ENCODE measurements at places on chromosomes 1 and 21.

DNA sequence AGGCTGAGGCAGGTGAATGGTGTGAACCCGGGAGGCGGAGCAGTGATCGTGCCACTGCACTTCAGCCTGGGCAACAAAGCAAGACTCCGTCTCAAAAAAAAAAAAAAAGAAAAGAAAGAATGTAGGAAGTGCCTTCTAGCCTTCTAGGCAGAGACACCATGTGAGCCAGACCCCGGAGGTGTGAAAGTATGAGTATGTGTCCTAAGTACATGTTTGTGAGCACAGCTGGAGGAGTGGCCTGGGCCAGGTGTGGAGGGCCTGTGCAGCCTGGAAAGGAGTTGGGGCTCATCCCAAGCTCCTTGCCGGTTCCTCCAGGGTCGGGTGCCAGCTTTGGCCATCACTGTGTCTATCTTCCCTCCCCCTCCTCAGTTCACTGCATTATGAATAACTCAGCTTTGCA lies 13.0 kb downstream of the SOX13 start:
- H3K36me3 ChIP-seq: no peaks in the 10 kb centered on the region
- H3K27ac ChIP-seq: no peak overlapping the region
- H3K4me1 ChIP-seq: no peaks in the 10 kb centered on the region
- no peak overlapping the region for H3K4me3 ChIP-seq

- H3K4me1 ChIP-seq: no peaks in the 10 kb centered on the region
- no peaks in the 10 kb centered on the region for H3K27me3 ChIP-seq
- H3K36me3 ChIP-seq: no peaks in the 10 kb centered on the region
- H3K27ac ChIP-seq: no peak overlapping the region
Observed at GRCh38 chr1:37021502-37021901, 12.8 kb downstream of the GRIK3 start.

DNA sequence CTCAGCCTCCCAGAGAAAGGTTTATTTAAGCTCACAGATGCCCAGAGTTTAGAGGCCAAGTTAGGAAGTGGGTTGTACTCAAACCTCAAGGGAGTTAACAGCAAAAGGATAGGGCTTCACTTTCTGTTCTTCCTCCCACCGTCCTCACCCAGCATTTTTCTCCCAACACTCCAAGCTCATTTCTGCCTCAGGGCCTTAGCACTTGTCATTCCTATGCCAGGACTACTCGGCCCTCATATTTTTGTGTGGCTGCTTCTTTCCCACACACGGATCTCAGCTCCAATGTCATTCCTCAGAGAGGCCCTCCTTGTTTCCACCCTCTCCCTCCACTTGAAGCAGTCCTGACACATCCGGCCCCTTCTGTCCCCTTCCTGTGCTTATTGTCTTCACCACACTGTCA lies 12.9 kb downstream of the FAM43B start:
- H3K27ac ChIP-seq: no peak overlapping the region
- no peak overlapping the region for H3K4me3 ChIP-seq
- DNase-seq: no peak
- H3K27me3 ChIP-seq: peaks cover 54% of the 10 kb centered on the region
- H3K4me1 ChIP-seq: no peaks in the 10 kb centered on the region
- H3K36me3 ChIP-seq: no peaks in the 10 kb centered on the region

DNA sequence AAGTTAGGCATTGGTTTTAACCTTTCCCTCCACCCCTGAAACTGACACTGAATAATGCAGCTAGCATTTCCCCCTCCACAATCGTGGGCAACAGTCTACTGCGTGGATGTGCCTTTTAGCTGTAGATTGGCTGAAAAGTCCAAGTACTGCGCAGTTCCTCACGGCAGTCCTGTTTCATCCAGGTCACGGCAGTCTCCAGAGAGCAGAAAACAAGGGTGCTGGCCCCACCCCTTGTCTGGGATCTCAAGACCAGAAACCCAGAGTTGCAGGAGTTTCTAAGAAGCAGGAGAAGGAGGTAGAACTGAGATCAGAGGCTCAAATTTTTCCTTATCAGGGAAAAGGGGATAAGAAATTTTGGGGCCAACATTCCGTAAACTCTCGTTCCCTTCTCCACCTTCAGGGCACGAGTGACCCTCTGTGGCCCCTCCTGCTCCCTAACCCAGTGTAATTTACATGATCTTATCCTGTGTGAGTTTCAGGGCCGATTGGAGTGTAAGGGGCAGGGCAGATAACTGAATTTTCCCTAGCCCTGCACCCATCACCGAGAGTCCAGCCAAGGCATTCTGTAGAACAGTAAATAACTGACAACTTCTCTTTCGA lies 25.9 kb upstream of the PLA2G2C start:
- peaks cover 21% of the 10 kb centered on the region for H3K4me1 ChIP-seq
- no peak overlapping the region for H3K27ac ChIP-seq
- no peak for DNase-seq
- H3K4me3 ChIP-seq: no peak overlapping the region
- no peaks in the 10 kb centered on the region for H3K36me3 ChIP-seq
- H3K27me3 ChIP-seq: peaks cover 14% of the 10 kb centered on the region

DNA sequence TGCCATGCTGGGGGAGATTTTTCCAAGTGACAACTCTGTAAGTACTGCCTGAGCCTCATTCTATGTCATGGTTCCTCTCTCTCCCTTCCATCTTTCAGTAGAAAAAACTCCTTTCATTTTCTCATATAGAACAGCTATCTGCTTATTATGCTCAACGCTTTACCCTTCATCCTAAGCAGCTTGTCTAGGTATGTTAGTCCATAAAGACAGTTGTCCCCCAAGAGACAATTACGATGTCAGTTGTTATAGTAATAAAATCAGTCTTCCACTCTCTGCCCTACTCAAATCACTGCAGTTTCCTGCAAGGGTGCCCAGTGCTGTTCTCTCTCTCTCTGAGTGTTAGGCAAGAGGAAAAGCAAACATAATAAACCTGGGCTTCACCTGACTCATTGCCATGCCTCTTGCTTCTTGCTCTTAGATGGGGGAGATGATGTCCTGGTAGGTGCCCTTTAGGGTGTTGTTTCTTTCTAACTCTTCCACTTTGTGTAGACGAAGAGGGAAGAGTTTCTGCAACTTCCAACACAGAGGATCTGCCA lies 59.4 kb downstream of the PAPPA2 start:
- no peaks in the 10 kb centered on the region for H3K27me3 ChIP-seq
- H3K27ac ChIP-seq: no peak overlapping the region

GRCh38 chr1:178632653-178633052 lies 92.4 kb upstream of the RALGPS2 start:
- no peak for DNase-seq
- H3K36me3 ChIP-seq: no peaks in the 10 kb centered on the region
- no peak overlapping the region for H3K27ac ChIP-seq
- no peak overlapping the region for H3K4me3 ChIP-seq

GRCh38 chr1:167722152-167722869 lies 529 bp downstream of the MPZL1 start:
- DNase-seq: peak; percentile 78
- peak overlapping the region; percentile 73 for H3K4me3 ChIP-seq
- peak overlapping the region; percentile 65 for H3K27ac ChIP-seq
- peaks cover 10% of the 10 kb centered on the region for H3K36me3 ChIP-seq

DNA sequence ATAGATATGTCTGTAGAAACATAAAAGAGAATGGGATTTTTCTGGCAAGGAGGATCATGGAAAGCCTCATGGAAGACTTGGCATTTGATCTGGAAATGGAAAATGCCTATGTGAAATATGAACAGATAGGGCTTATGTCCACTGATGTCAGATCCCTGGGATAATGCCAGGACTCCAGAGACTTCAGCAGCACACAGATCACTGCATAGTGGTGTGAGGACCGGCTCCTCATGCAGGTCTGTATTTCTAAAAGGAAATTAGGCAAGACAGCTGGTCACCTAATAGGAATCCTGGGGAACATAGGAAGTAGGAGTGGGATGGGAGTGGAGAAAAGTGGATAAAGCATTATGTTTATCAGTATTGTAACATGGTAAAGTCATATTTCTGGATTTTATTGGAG lies 56.8 kb upstream of the IPO9 start:
- no peaks in the 10 kb centered on the region for H3K4me1 ChIP-seq
- H3K27ac ChIP-seq: no peak overlapping the region
- no peak for DNase-seq
- no peaks in the 10 kb centered on the region for H3K27me3 ChIP-seq
- H3K36me3 ChIP-seq: no peaks in the 10 kb centered on the region

DNA sequence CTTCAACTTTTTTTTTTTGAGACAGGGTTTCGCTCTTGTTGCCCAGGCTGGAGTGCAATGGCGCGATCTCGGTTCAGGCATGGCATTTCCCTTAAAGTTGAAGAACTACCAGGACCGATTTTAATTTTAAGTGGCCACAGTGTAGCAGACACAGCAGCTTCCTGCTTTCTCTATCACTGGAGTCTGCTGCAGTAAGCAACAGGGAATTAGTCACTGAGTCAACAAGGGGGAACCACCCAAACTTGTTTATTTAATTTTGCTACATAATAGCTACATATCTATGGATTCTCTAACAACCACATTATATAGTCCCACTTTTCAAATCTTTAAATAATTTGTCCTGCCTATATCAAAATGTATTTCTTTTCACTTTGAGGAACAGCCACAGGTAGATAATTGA lies 12.5 kb upstream of the TNNI3K start:
- no peak overlapping the region for H3K4me3 ChIP-seq
- DNase-seq: no peak
- no peak overlapping the region for H3K27ac ChIP-seq
- H3K4me1 ChIP-seq: no peaks in the 10 kb centered on the region
- no peaks in the 10 kb centered on the region for H3K36me3 ChIP-seq
- no peaks in the 10 kb centered on the region for H3K27me3 ChIP-seq

DNA sequence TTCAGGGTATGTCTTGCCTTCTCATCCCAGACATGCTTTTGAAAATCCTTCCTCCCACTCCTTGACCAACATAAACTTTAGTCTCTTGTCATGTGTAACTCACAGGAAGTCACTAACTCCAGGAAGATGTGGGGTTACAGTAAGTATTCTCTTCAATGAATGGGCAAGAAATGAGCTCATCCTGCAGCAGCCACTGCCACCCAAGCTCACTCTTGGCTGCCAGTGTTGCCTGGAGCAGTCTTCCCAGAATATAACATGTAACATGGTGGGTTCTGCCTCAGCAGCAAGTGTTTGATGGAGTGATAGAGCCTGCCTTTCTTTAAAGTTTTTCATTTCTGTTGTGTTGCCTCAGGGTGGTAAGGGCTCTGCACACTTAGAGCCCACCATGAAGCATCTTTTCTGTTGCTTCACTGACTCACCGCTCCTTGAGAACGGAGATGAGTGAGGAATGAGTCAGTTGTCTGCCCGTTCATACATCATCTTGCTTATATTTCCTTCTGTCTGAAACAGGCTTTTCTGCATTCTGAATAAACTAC lies 187.0 kb downstream of the TPR start:
- no peaks in the 10 kb centered on the region for H3K36me3 ChIP-seq
- no peaks in the 10 kb centered on the region for H3K27me3 ChIP-seq
- no peak overlapping the region for H3K4me3 ChIP-seq

GRCh38 chr1:182666706-182667105 lies 17.7 kb downstream of the RGS8 start:
- DNase-seq: no peak
- H3K4me3 ChIP-seq: no peak overlapping the region
- H3K27me3 ChIP-seq: peaks cover 22% of the 10 kb centered on the region
- no peaks in the 10 kb centered on the region for H3K36me3 ChIP-seq

Data from K562 (cell line).